Activated CD4-positive, alpha-beta T cell treated with anti-CD3 and anti-CD28 coated beads, Interleukin-2, Interleukin-6, amounts not matched to agents 100 ng/mL and 50 ng/mL, durations not matched to agents 16 hours and 8 hours (primary cell): ENCODE measurements at places on chromosomes 3 and 15.

DNA sequence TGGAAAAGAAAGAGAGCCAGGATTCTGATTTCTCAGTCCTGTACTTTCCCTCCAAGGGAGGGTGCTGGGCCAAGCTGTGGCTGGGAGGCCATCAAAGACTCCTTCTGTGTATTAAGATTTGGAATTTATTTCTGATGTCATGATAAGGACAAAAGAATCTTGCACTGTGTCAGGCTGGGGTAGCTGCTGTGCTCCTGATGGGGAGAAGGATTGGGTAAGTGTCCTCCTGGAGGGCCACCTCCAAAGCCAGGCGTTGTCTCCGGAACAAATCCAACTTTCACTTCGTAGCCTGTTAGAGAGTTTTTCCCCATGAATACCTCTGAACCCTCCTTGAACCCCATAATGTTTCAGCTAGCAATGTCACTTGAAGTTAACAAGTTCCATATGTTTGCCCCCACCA is 29.9 kb downstream of the CLDN11 start:
- DNase-seq: no peak

- DNase-seq: peak; percentile 77
Measured at GRCh38 chr3:9769426-9770275, at the start of gene CAMK1. Gene CAMK1 (minus strand): TSS chr3:9769947. CDS start chr3:9767749, 2,198 bp downstream.

DNA sequence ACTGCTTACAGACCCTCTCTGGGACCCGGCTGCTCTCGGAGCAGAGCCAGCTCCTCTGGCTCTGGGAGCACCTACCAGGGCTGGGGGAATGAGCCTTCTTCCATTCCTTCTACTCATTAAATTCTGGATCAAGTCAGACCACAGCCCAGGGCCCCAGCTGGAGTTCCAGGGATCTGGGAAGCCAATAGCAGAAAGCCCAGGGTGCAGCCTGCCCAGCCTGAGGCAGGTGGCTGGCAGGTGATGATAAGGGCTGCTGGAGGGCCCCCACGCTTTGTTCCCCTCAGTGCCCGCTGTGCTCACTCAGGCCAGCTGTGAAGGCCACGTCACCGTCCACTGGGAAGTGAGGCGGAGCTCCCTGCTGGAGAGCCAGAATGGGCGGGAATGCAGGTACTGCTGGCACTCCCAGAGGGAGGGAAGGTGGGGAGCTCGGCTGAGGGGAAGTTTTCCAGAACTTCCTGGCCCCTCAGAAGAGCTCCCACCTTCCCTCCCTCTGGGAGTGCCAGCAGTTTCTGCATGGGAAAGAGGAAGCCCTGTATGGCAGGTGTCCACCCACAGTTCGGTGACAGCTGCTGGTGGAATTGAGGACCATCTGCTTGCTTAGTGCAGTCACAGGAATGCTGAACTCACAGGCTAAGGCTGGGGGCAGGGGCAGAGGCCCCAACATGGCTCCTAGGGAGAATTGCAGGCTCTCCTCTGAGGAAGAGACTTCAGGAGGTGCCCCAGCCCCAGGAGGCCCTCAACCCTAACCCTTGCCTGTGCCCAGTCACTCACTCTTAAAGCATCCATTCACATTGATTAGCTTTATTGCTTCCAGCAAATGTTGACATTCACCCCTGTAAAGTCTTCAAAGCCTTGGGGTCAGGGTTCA is 12.6 kb upstream of the RTP3 start:
- DNase-seq: no peak

GRCh38 chr3:43638594-43639447 is 17.0 kb upstream of the ANO10 start:
- peak; percentile 53 for DNase-seq

DNA sequence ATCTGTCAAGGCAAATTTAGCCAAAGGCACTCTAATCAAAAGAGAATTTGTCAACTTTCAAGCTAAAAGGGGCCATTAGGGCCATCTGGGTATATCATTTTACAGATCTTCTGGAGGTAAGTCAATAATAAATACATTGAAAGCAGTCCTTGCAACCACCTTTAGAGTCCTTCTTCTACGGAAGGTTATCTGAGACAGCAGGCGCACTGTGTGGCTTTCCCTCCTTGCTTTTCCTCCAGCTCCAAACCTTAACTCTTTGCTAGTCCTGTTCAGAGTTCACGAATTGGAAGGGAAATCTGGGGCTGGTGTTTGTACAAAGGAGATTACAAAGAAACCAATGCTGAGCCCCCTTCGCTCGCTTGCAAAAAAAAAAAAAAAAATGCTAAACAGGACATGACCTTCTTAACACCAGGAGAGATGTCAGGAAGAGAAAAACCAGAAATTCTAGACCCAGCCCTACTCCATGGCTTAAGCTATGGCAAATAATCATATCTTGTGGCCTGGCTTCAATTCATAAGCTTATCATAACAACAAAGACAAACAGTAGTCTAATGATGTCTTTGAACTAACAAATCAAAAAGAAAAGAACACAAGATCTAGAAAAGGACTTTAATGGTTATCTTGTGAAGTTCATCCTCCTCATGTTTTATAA is 215.7 kb downstream of the STT3B start:
- DNase-seq: no peak

GRCh38 chr3:174477491-174477890 is 381.6 kb upstream of the NAALADL2 start:
- DNase-seq: no peak

DNA sequence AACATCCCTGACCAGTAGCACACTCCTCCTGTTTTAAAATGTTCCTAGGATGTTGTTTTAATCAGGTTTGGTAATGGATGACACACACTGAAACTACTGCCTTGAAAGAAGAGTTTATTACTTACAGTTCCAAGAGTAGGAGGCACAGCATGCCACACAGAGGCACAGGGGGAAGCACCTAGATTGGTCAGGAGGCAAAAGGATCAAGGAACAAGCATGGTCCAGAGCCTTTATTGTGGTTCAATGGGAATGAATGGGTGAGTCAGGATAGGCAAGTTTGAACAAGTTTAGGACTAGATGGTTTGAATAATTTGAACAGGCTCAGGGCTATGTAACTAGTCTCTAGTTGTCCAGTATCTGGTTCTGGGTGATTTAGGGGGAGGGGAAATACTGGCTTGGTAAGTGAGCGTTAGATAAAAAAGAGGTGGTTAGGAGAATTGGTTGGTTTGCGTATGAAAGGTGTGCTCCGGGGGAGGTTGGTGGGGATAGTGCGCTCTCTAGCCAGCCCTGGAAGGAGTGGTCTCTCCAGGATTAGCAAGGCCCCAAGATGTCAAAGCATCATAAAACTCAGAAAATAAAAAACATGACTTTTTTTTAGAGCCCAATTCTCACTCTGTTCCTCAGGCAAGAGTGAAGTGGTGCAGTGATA is 35.1 kb downstream of the TMOD3 start:
- peak; percentile 8 for DNase-seq

- DNase-seq: no peak
Measured at GRCh38 chr3:151133917-151134450, 48.5 kb downstream of the MED12L start.

DNA sequence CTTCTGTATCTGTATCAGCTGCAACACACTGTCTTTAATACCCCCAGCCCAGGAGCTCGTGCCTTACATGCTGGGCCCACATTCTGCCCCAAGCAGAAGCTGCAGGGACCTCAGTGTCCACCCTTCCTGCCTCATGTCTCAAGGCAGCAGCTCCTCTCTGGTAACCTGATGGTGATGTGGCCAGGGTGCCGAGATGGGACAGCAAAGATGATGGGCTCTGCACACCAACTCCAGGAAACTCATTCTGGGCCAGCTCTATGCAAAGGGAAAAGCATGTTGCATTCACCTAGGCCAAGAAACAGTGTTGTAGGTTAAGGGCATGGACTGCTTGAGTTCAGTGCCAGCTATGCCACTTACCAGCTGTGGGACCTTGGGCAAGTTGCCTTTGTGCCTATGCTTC is 79.5 kb upstream of the PRR23C start:
- no peak for DNase-seq

- DNase-seq: no peak
Measured at GRCh38 chr15:92653836-92654539, 1.6 kb downstream of the FAM174B start.

GRCh38 chr3:59072681-59073080 is 22.9 kb upstream of the CFAP20DC start:
- DNase-seq: no peak

DNA sequence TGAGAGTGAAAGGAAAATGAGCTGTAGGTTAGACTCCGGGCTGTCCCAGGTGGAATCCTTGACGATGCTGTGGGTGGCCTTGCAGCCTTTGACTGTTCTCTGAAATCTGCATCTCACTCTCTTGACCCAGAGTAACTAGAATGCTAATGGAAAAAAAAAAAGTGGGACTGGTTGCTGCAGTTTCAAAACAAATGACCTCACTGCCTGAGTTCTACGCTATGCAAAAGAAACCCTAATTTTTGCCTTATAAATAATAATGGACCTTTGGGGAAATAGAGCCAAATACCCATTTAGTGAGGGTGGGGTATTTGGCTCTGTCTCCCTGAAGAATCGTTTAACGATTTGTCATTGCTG is 309.7 kb upstream of the C2CD4B start:
- DNase-seq: no peak

DNA sequence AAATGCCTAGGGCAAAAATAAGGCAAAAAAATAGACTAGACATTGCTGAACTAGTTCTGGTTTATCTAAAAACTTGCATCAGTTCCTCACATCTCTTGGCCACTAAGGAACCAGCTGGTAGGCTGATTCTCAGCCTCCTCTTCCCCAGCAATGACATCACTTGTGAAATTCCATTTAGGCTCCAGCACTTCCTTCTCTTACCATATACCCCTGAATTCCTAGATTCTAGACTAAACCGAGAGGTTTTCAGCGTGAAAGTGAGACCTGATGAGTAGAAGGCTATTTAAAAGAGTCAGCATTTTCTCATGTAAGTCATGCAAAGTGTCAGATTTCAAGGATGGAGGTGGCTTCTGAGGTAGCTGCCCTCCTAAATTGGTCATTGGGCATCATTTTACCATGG is 247.1 kb upstream of the CDIN1 start:
- DNase-seq: no peak

DNA sequence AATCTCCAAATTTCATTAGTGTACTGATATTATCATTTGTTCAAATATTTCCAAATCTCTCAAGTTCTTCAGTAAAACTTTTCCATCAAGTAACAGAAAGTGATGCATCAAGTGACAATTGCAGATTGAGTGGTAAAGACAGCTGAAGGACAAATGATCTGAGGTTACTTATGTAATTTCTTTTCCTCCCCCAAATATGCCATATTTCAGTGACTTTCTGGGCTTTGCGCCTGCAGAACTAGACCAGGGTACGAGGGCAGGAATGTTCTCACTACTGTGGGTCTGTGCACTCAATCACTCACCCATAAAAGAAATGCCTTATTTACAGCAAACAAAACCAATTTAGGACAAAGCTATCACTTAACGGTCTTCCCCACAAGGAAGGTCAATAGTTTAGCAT is 4.7 kb downstream of the SUCLG2 start:
- no peak for DNase-seq

- DNase-seq: no peak
Measured at GRCh38 chr3:123997543-123997942, 5.6 kb upstream of the ROPN1 start.

- no peak for DNase-seq
Measured at GRCh38 chr15:63020759-63021430, 21.7 kb upstream of the TPM1 start.

DNA sequence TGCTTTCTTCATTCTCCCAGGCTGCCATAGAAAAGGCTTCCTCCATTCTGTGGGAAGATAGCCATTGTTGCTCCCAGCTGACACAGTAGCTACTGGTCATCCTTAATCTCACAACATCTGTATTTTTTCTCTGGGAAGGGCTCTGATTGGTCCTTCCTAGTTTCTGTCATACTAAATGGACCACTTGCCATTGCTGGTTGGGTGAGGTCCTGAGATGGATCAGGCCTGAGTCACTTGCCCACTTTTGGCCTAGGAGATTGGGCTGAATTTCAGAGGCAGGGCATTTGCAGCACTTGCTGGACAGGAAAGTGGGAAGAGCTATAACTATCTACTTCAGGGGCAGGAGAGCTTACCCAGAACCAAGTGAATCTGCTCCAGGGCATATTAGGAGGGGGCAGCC is 106.5 kb upstream of the PROK2 start:
- DNase-seq: no peak

- no peak for DNase-seq
Measured at GRCh38 chr3:72439321-72440183, 408.7 kb downstream of the SHQ1 start.

GRCh38 chr3:168540726-168541125 is 445.0 kb upstream of the GOLIM4 start:
- no peak for DNase-seq

DNA sequence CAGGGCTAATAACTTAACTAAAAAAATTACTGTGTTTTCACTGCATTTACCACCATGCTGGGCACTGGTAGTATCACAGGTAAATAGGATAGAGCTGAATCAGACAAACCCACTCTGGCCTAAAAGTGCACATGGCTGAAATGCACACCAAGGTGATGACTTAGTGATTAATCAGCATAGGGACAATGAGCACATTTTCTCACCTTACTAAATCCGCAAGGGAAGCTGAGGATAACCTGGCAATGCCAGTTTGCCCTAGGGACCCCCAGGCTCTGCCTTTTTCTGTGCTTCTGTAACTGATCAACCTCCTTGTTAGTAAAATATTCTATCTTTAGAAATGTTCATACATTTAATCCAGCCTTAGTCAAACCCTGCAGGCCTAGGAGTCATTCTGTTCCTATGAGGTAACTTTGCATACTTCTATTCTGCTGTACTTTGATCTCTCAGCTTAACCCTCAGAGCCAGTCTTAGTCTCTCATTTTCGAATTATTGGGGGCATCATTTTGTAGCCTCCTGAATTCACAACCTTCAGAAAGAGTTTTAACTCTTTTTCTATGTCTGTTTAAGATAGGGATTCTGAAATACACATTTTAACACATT is 562.9 kb upstream of the KCNMB2 start:
- DNase-seq: no peak

- peak; percentile 48 for DNase-seq
Measured at GRCh38 chr3:155323063-155323666, 29.7 kb upstream of the STRIT1 start.

GRCh38 chr15:90405055-90405607 is 17.1 kb downstream of the IQGAP1 start:
- no peak for DNase-seq

DNA sequence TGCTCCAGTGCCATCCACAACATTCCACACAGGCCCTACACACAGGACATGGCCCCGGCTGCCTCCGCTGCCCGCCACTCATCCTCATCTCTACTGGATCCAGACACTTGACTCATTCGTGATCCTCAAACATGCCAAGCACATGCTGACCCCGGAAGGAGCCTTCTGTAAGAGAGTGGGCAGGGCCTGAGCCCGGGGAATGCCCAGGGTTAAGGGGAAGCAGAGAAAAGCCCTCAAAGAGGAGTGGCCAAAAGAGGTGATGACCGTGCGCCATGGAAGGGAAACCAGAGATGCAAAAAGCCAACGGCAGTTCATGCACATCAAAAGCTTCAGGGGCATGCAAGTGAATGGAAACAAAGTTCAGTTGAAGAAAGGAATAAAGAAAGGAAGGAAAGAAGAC is 46.1 kb downstream of the RFTN1 start:
- peak; percentile 49 for DNase-seq

DNA sequence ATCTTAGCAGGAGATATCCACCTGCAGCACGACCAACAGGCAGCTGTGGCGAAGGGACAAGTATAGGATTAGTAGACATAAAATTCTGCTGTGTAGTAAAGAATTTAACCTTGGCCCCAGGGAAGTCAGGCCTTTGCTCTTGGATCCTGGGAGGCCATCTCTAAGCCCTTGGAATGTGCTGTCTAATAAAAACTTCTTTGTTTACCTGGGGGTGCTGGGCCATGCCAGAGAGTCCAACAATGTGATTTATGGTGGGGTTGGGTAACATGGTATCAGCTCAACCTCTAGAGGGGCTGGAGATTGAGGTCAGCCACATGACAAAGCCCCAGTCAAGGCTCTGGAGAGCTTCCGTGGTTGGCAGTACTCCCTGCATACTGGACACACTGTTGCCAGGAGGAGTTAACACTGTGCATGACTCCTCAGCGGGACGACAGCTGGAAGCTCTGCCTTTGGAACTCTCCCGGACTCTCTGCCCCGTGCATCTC is 52.4 kb downstream of the HEG1 start:
- DNase-seq: no peak
